ENCODE measurements at places on chromosomes 6 and 20. TPM values are rescaled to one million over a fixed set of nuclear protein-coding genes. Genes with fewer than 3 reads are reported as not detected.

Gene SIRPA
- 8.4 TPM for total RNA-seq

Gene ELOVL2
- not detected for total RNA-seq

Gene CFAP61
- total RNA-seq = not detected

Gene SIM1
- total RNA-seq = under 0.01 TPM

Gene FILIP1
- 16.2 TPM for total RNA-seq

Gene PKHD1
- total RNA-seq = not detected

Gene PAX1
- not detected for total RNA-seq

Gene POPDC3
- 1.3 TPM for total RNA-seq

Gene IPCEF1
- total RNA-seq = not detected
